ENCODE measurements at places on chromosomes 2 and 18. TPM values are rescaled to one million over a fixed set of nuclear protein-coding genes. Genes with fewer than 3 reads are reported as not detected.

DNA sequence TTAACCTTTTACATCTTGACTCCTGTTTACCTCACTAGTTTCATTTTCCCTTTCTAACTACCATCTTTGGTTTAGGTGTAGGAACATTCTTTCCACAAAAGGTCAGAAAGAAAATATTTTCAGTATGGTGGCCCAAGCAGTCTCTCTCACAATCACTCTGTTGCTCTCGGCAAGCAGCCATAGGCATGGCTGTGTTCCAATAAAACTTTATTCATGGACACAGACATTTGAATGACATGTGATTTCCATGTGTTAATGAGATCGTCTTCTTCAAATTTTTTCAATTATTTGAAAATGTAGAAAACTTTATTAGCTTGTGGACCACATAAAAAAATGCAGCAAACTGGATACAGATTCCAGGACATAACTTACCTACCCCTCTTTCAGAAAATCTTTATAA is 109.7 kb upstream of the CNTNAP5 start:
- no peak for DNase-seq
- H3K4me3 ChIP-seq = no peak overlapping the region
- no peak overlapping the region for H3K27ac ChIP-seq
- H3K36me3 ChIP-seq = no peaks in the 10 kb centered on the region
- no peaks in the 10 kb centered on the region for H3K27me3 ChIP-seq

The AMER3 gene
- total RNA-seq = 0.27 TPM

DNA sequence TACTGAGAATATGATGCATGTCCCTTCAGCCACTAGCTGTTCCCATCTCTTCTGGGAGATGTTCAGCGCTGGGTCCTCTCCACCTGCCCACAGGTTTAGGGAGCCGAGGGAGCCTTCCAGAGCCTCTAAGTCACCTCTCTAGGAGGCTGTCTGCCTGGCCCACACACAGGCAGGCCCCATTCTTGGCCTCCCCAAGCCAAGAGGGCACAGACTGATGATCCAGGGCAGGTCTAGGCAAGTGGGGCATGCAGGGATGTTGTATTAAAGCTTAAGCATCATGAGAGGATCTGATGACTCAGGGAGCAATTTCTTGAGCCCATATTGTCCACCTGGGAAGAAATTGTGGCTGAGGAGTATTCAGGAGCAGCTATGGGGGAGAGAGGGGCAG is 19.9 kb downstream of the TMSB10 start:
- peak overlapping the region; percentile 69 for H3K27ac ChIP-seq
- no peaks in the 10 kb centered on the region for H3K36me3 ChIP-seq
- no peaks in the 10 kb centered on the region for H3K27me3 ChIP-seq
- DNase-seq = no peak

GRCh38 chr2:46294176-46294836 is 2.9 kb upstream of the EPAS1 start:
- no peaks in the 10 kb centered on the region for H3K27me3 ChIP-seq
- H3K27ac ChIP-seq = no peak overlapping the region
- H3K4me3 ChIP-seq = no peak overlapping the region

DNA sequence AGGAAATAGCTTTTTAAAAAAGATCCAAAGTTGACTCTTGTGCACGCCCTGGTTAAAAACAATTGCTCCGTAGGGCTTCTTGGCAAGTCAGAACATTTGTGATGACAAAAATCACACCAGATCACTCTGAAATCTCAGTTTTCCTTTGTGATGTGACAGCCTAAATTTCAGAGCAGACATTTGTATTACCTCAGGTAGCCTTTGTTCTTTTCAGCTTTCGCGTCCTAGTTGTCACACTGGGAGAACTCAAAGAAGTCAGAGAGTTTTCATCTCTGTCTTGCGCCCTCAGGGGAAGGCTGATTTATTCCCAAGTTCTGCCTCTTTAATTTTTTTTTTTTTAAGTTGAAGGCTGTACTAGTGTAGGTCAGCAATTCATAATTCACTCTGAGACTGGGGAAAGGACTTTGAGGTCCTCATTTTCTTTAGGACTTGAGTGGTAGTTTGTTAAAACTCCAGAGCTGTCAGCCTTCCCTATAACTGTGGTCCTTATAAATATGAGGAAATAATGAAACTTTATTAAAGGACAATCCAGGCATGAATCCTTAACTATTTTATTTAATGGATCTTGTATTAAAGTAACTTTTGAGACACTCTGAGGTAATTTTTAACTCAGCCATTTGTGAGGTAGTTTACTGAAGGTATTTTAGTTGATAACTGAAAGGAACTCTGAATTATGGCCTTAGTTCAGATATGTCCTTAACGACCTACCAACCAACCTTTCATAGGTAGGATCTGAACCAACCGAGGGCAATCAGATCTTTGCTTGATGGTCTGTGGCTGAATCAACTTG is 525.1 kb upstream of the FAM98A start:
- H3K27me3 ChIP-seq = no peaks in the 10 kb centered on the region
- no peak for DNase-seq

- no peak for DNase-seq
- H3K27me3 ChIP-seq = no peaks in the 10 kb centered on the region
- no peak overlapping the region for H3K4me3 ChIP-seq
- no peak overlapping the region for H3K27ac ChIP-seq
Measured at GRCh38 chr2:207308519-207309224, 142.9 kb upstream of the KLF7 start.

DNA sequence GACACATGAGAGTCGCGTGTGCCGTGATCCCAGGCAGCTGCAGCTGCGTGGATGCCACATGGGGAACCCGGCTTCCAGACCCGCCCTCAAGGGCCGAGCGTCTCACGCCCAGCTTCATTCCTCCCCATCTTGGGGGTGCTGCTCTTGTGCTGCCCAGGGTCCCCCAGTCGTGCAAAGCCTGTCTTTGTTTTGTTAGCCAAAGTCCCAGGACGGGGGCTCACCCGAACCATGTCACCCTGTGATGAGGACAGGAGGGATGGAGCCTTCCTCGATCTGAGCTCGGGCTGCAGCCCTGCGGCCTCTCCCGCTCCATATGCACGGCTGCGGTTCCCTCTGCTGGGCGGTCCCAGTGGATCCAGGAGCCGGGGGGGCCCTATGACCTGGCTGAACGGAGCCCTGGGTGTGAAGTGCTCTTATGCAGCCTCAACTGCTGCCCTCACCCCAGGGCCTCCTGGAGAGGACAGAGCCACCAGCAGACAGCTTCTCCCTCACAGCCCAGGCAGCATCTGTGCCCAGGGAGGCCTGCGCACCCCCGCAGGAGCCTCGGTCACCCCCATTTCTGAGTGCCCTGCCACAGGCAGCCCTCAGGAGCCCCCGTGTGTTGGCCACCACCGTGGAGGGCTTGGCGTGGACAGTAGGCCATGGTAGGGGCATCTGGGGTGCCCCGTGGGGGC is 99.0 kb upstream of the CTDP1 start:
- DNase-seq = peak; percentile 4
- no peaks in the 10 kb centered on the region for H3K36me3 ChIP-seq
- no peak overlapping the region for H3K4me3 ChIP-seq
- no peak overlapping the region for H3K27ac ChIP-seq
- no peaks in the 10 kb centered on the region for H3K27me3 ChIP-seq
- H3K4me1 ChIP-seq = peaks cover 23% of the 10 kb centered on the region

GRCh38 chr2:71780162-71780561 is 326.8 kb downstream of the DYSF start:
- no peak overlapping the region for H3K27ac ChIP-seq
- peaks cover 8% of the 10 kb centered on the region for H3K4me1 ChIP-seq
- no peaks in the 10 kb centered on the region for H3K27me3 ChIP-seq
- no peaks in the 10 kb centered on the region for H3K36me3 ChIP-seq
- H3K4me3 ChIP-seq = no peak overlapping the region
- DNase-seq = no peak

GRCh38 chr2:13193900-13194299 is 477.2 kb downstream of the TRIB2 start:
- H3K36me3 ChIP-seq = no peaks in the 10 kb centered on the region
- no peaks in the 10 kb centered on the region for H3K27me3 ChIP-seq
- DNase-seq = no peak
- no peak overlapping the region for H3K4me3 ChIP-seq
- H3K27ac ChIP-seq = no peak overlapping the region
- no peaks in the 10 kb centered on the region for H3K4me1 ChIP-seq

The HNMT gene
- total RNA-seq = 64.9 TPM

The NOSTRIN gene
- total RNA-seq = 44.5 TPM

- no peak for DNase-seq
- H3K27ac ChIP-seq = no peak overlapping the region
- H3K36me3 ChIP-seq = no peaks in the 10 kb centered on the region
Measured at GRCh38 chr2:233130481-233131020, 70.4 kb downstream of the INPP5D start.

Measured in transverse colon (tissue), 4 donors.